Stomach (tissue), 19 donors: ENCODE measurements at places on chromosomes 4 and X. TPM values are rescaled to one million over a fixed set of nuclear protein-coding genes. Genes with fewer than 3 reads are reported as not detected.

Gene IL2RG
- total RNA-seq: 2.6 TPM

Gene FHDC1
- 13.4 TPM for total RNA-seq

Gene ASB12
- total RNA-seq: not detected

Gene MSX1
- not detected for total RNA-seq

Gene CD38
- 44.9 TPM for total RNA-seq

Gene UGT2A2
- total RNA-seq: not detected

Gene ZAR1
- not detected for total RNA-seq

Gene ITGB1BP2
- not detected for total RNA-seq

DNA sequence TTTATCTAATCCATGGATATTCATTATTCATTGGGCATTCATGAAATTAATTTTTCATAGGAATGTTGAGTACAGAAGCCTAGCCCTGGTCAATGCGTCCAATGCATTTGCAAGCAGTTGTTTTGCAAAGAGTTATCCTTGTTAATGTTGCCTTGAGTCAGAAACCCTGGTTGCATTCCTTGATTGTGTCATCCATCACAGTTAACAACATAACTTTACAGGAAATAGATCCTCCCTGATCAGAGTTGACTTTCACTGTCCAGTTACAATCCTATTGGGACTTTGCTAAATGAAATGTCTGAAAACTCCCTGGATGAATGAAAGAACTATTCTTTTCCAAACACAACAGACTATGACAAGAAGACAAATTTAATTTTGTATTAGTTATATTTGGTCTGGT is 924.3 kb upstream of the SLIT2 start:
- no peak for DNase-seq

- DNase-seq: no peak
These were observed 127.3 kb downstream of the TENM3 start for GRCh38 chr4:182370491-182370890.

DNA sequence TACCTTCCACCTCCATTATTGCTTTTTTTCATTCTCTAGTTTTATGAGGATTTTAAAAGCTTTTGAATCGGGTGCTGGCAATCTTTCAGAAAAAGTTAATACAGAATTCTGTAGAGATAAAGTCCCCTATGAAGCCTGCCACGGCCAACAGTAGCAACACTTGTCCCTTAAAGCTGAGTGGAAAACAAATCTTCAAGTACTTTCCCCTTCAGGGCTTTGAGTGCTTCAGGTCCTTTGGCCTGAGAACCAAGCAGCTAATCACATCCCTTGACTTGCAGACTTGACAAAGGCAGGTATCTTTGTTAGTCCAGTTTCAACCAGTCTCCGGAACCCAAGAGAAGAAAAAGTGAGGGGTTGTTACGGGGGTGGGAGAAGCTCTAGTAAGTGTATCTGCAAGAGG is 144.4 kb downstream of the ATG4A start:
- DNase-seq: no peak

- DNase-seq: no peak
These were observed 273.0 kb downstream of the ARHGAP24 start for GRCh38 chr4:85747882-85748491.
